ENCODE measurements at places on chromosomes 5 and 9.

- no peak for DNase-seq
Measured at GRCh38 chr9:26369093-26369492, 523.5 kb downstream of the CAAP1 start.

DNA sequence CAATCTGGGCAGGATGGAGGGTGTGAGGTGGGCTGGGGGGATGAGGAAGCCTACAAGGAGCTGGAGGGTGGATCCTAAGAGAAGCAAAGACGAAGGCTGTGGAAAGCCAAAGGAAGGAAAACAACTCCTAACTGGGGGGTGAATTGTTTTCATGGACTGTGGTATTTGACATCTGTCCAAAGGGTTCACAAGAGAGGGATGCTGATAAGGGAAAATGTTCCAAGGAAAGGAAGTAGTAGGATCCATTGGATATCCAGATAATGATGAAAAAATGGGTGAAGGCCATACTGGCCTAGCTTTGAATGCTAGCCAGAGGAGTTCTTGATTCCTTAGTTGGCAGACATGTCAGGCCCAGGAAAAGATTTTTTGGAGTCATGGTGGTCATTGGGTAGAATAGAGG, 51.8 kb upstream of the FOXI1 start:
- no peak for DNase-seq

- DNase-seq: no peak
Measured at GRCh38 chr9:19386502-19387044, 6.5 kb upstream of the RPS6 start.

DNA sequence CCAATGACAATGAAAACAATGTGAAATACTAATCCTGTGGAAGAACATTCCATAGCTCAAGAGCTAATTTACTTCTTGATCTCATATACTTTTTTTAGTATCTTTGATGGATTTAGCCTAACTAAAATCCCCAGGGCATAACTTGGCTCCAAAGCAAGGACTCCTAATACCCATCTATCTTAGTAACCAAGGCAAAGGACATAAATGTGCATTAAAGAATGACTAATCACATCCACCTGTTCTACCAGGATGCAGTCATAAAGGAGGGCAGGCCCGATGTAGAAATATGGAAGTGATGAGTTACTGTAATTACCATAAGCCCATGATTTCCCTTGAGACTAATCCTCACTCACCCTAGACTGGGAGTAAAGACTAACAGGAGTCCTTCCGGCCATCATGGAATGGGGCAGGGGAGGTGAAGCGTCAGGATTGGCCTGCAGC, 56.9 kb downstream of the KIF24 start:
- DNase-seq: no peak

DNA sequence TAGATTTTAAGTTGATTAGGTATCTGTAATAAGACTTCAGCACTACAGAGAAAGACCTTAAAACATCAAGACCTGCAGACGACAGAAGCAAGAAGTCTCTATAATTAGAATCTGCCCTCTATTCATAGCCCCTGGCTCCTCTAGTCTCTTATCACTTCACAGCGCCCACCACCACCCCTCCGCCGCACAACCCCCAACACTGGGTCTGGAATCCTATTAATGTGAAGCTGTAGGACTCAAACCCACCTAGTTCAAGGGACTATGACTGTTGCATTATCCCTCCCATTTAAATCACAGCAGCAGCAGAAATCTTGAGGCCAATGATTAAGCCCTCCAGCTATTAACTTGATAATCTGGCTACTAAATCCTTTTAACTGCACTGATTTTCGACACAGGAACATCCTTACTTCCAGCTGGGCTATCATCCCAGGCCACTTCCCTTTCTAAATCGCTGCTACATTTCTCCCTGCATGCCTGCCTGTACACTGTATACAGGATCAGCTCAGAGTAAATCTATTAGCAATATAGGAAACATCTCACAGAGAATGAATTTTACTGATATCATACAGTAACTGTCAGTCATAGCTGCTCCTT, 159.5 kb upstream of the GRAMD2B start:
- DNase-seq: no peak

DNA sequence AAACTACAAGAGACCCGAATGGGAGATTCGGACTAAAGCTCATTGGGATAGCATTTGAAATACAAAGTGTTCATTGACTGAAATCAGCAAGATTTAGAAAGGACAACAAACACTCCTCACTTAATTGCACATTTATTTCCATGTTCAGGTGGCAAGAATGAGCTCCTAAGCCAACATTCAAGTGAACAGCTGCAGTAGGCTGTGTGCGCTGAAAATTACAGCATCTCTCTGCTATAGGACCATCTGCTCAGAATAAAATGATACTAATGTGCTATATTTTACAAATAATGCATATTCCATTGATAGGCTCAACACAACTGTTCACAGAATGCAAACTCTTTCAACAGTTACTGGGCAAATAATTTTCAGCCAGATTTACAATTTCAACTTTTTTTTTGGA, 61.8 kb downstream of the ELAVL2 start:
- no peak for DNase-seq

DNA sequence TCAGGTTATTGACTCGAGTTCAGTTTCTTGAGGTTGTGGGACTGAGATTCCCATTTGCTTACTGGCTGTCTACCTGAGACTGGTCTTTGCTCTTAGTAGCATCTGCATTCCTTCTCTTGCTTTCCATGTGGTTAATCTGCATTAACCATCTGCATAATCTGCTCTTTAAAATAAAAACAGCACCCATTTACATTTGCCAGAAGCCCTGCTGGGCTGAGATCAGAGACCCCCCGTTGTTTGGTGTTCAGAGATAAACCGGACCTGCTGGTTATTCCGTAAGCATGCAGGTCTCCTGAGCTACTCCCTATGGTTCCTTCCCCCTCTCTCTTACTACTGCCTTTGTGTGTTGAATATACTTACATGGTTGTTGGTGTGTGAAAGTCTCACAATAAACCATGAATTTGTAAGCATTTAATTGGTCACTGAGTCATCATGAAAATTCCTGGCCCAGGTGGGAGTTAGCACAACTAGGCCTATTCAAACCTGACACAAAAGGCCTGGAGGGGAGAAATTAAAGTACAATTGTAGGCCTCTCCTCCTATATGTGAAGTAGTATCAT, 396.7 kb downstream of the MRPS30 start:
- no peak for DNase-seq

DNA sequence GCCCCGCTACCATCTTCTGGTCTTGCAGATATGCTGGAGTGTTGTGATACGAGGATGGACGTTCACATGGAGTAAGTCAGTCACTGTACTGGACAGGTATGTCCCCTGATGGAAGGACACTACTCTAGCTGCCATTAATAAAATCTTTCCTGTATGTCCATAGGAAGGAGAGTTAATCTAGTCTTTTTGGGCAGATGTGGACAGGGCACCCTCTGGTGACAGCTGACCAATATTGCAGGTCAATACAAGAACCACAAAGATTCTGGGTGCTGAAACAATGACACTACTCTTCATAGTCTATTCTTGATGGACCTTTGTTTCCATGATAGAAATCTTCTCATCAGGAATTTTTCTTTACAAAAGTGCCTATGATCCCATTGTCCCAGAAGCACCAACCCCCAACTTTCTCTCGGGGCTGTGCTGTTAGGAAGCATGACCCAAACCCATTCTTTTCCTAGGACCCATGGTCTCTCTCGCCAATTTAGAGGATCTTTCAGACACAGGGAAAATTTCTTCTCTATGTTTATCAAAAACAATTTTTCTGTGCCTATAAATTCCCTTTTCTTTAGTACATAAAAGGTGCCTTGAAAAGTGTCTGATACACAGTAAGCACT, 376.9 kb downstream of the DTWD2 start:
- DNase-seq: no peak

GRCh38 chr9:31950756-31951155, 433.7 kb upstream of the ACO1 start:
- DNase-seq: no peak

- no peak for DNase-seq
Measured at GRCh38 chr5:151222790-151223446, 974 bp downstream of the CCDC69 start.

GRCh38 chr9:917730-918129, 58.7 kb upstream of the DMRT3 start:
- no peak for DNase-seq

- DNase-seq: no peak
Measured at GRCh38 chr9:752201-752600, 89.3 kb upstream of the DMRT1 start.

- DNase-seq: no peak
Measured at GRCh38 chr9:22379272-22379671, 67.4 kb upstream of the DMRTA1 start.

DNA sequence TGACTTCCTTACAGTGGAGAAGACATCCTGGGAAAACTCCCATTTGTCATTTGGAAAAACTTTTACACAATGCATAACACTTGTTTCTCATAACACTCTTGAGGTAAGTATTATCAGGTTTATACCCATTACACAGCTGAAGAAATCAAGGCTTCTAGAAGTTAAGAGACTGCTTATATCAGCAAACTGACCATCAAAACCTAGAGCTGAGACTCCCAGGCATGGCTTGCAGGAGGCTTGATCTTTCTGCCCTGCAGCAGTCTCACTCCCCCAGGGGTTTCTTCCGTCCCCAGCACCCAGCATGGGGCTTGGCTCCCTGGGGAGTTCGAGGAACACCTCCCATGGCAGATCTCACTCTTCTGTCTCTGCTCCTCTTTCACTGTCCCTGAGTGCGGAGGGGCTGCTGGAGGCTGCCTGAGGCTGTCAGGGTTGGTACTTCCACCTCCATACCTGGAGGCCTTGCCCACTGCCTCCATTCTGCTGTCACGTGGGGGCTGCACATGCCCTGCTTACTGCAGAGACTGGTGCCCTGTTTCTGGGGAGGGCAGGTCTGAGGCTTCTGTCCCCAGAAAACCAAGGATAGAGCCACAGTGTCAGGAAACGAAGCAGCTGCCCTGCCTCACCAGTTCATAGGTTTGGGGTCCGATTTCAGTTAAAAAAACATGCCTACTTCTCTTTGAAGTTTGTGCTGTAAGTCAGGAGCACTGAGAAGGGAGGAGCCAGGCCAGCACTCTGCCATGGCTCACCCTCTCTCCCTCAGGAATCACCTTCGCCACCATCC, 202.5 kb downstream of the PAX5 start:
- no peak for DNase-seq

GRCh38 chr9:35996358-35996970, 38.5 kb upstream of the OR2S2 start:
- DNase-seq: no peak

DNA sequence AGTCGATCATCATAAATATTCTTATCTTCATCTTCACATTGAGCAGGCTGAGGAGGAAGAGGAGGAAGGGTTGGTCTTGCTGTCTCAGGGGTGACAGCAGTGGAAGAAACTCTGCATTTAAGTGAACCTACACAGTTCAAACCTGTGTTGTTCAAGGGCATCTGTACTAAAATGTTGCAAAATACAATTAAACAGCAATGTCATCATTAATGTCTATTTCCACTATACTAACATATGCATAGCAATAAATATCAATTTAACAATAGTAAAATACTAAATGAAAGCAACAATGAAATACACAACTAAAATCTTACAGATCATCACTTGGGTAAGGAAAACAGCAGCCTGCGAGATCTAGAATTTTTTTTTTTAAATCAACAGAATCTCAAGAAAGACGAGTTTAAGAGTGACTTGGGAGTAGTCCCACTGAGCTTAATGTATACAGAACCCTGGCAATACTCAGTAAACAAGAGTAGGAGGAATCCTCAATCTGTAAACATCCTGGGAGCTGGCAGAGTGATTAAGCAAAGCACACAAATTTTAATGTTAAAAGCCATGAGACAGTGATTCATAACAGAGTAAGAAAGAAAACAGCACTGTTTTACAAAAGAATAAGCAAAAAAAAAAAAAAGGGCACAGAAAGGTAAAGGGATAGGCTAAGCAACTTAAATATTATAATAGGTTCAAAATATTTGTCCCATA, 10.0 kb downstream of the HOMER1 start:
- DNase-seq: no peak
